ENCODE measurements at places on chromosomes 2 and 18.

GRCh38 chr2:157898591-157898996 lies 22.5 kb upstream of the ACVR1 start:
- no peak for DNase-seq

DNA sequence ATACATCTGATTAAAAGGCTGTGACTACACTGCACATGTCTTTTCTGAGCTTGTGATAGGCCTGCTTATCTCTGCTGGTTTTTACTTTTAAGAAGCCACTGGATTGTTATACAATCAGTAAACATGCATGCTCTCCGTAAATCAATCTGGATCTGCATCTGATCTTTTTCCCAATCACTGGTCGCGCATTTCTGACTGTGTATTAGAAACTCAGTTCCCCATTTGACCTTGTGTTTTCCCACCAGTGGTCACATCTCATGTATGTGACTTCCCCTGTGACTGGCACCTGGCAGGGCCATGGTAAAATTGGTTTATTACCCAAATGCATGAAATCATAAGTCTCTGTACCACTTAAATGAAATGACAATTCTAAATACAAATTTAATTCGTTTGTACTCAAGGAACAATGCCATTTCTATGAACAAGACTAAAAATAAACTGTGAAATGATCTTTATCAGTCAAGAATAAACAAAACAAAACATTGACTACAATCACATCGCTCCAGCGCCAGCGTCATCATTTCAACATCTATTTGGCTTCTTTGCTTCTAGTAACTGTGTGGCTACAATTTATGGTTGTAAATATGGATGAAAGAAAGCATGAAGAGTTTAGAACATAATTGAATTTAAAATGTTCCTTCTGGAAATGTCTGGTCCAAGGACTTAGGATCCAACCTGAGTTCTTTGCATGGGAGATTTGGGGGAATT lies 396.6 kb upstream of the TRIB2 start:
- DNase-seq: no peak

- no peak for DNase-seq
These were observed 9.8 kb downstream of the BOLA3 start for GRCh38 chr2:74137651-74138599.

DNA sequence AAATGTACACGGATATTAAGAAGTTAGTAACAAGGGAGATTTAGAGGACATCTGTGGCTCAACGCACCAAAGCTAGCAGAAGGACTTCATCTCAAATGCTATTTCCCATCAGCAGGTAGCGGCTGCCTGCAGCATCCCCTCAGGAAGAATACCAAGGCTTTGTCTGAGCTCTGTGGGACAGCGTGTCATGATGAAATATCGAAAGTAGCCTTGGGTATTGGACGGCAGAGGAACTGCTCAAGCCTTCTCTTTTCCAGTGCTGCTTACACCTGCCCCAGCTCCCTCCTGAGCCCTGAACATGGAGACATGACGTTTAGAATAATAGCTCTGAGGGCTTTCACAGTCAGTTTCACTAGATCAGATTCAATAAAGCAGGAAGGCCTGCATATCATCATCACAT lies 241.6 kb downstream of the SUCLG1 start:
- DNase-seq: no peak

- DNase-seq: no peak
These were observed 389.7 kb downstream of the TXNL1 start for GRCh38 chr18:56248610-56249235.

DNA sequence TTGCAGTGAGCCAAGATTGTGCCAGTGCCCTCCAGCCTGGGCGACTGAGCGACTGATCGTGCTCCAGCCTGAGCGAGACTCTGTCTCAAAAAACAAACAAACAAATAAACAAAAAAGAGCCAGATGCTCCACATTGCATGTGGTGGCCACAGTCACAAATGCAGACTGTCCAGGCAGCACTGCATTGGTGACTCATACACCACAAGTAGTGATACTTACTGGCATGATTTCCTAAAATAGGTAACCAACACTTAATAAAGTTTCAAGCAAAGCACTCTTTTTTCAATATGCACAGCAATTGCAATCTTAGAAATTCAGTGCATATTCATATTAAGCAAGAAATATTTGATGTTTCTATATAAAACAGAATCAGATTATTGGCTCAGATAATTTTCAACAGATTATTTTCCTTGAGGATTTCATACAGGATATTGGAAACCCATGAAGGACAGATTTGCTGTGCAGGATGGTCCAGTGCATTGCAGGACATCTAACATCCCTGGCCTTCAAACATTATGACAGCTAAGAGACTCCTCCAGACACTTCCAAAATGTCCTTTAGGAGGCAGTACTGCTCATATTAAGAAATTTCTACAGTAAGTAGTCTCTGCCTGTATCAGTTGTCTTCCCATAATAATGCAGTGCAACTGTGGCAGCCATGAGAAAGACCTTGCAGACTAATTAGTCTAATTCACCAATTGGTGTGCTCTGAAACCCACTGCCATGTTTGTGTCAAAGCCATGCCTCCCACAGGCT lies 10.5 kb upstream of the SLC1A4 start:
- no peak for DNase-seq

- no peak for DNase-seq
These were observed 11.2 kb upstream of the SERPINB7 start for GRCh38 chr18:63763831-63764600.

GRCh38 chr18:64929036-64929435 lies 780.1 kb upstream of the LINC00305 start:
- DNase-seq: no peak

DNA sequence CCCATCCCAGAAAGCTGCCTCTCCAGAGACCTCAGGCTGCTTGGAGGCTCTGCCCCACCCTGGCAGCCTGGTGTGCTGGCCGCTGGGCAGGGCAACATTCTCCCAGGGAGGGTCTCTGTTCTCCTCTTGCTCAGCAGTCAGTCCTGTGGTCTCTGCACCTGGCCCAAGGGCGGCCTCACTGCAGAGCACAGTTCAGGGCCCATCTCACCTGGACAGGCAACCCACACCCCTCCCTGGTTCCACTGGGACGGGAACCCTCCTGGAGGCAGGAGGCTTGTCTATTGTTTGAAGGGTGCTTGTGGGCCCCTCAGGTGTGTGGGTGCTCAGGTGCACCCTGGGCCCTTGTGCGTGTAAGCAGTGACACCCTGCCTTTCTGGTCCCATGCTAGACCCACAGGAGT lies 67.2 kb upstream of the OTOS start:
- DNase-seq: no peak

DNA sequence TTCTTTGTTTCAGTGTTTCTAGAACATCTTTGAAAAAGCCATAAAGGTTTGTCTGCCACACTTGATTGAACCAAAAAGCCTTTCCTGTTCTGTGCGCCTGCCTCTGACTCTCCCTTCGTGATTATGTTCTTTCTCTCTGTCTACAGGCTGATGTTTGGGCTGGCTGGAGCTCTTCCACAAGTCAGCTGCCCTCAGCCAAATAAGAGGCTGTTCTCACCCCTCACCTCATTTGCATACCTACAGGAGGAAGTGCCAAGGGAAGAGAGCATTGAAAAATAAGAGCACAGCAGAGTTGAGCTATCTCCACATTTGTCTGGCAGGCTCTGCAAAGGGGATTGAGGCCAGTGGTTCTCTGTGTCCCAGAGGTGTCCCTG lies 15.8 kb downstream of the INPP5D start:
- DNase-seq: peak; percentile 7

DNA sequence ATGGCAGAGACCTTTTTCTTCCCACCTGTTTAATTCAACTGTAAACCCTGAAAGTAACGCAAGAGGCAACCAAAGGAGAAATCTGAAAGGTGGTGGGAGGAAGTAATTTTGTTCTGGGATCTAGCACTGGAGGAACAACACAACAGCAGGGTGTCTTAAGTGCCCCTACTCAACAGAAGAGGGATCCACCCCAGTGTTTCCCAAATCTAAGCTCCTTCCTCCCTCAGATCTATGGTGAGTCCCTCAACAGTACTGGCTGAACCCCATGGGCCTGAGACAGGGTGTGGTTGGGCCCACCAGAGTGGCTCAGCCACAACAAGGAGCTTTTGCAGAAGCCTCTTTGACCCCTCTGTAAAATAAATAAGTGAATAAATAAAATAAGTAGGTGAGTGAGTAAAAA lies 790.3 kb downstream of the ERBB4 start:
- no peak for DNase-seq

- DNase-seq: no peak
These were observed 50.1 kb downstream of the ITGAV start for GRCh38 chr2:186639939-186640338.

- DNase-seq: no peak
These were observed 314.4 kb upstream of the ZEB2 start for GRCh38 chr2:144834363-144834762.

- no peak for DNase-seq
These were observed 21.4 kb downstream of the DLGAP1 start for GRCh38 chr18:4433717-4434116.

GRCh38 chr2:211347328-211347727 lies 790.9 kb downstream of the CPS1 start:
- no peak for DNase-seq

DNA sequence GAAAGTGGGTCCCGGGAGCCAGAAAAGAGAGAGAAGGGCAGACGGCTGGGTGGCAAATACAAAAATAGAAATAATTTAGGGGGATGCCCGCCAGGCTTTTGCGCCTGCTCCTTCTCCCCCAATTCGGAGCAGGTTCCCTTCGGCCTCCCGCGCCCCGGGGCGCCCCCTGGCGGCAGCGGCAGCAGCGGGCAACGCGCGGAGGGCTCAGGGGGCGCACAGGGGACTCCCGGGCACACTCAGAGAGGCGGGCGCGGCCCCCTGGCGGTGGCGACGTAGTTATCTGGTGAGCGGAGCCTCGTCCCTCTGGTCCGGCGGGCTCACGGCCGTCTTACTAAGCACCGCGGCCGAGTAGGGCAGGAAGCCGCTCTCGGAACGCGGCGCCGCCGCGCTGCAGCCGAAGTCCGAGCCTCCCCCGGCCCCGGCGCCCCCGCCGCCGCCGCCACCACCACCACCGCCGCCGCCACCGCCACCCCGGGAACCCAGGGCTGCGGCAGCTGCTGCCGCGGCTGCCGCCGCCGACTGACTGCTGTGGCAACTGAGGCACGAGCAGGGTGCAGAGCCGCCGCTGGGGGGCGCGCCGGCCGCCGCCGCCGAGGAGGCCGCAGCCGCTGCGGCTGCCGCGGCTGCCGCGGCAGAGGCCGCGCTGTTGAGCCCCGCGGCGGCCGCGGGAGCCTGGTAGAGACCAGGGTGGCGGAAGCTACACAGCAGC lies 3.8 kb downstream of the EVX2 start:
- peak; percentile 73 for DNase-seq

- no peak for DNase-seq
These were observed 536.4 kb upstream of the CDH7 start for GRCh38 chr18:65214456-65214855.

GRCh38 chr2:160241251-160242137 lies 41.4 kb upstream of the ITGB6 start:
- no peak for DNase-seq

DNA sequence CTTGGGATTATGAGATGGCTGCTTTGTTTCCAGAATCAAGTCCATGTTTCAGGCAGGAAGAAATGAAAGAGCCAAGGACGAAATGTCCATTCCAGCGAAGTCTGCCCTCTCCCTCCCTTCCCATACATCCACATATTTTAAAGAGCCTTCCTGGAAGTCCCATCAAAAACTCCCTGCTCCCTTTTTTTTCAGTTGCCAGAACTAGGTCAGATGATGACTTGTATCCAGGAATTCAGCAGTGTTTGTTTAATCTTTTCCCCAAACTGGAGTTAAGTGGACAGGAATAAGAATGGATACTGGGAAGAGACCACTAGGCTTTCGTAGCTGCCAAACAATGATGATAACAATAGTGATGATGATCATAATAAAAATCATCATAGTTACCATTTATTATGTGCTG lies 198.7 kb downstream of the MEIS1 start:
- DNase-seq: no peak

DNA sequence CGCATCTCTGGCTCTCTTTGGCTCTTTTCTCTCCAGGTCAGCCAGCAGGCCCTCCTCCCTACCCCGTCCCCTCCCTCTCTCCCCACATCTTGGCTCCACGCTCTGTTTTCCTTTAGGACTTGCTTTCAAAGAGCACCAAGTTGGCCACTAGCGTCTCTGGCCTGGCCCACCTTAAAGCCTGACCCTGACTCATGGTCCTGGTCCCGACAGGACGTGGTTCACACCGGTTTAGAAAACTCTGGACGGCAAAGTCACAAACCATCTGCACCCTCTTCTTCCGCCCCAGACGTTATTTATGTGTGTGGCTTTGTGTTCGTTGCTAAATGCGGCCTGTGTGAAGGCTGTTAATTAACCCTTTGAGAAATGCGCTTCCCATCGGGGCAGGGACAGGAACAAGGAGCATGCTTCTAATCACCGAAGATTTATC lies 169.0 kb upstream of the HAAO start:
- no peak for DNase-seq

GRCh38 chr2:217735034-217735433 lies 267.8 kb downstream of the TNS1 start:
- no peak for DNase-seq

DNA sequence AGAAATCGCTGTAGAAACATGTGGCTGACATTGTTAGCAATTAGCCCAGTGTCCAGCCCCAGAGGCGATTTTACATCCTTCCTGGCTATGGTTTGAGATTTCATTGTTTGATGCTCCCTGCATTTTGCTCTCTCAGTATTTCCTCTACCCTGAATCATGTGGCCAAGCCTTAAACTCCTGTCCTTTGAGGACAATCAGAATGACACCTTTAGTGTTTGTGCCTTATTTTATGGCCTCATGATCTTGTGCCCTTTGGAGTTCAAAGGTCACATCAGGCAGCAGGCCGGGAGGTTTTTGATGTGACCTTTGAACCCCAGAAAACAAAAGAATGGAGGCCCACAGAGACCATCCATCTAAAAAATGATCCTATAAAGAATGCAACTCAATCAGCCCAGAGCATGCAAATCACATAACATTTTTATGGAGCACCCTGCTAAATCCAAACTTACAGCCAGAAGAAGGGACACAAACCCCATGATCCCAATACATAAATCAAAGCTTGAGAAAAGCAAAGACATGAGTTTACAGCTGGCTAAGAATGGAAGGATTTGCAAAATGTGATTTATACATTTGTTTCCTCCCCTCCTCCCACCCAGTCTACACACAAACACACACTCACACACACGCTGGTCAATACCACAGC lies 52.5 kb downstream of the FECH start:
- no peak for DNase-seq

DNA sequence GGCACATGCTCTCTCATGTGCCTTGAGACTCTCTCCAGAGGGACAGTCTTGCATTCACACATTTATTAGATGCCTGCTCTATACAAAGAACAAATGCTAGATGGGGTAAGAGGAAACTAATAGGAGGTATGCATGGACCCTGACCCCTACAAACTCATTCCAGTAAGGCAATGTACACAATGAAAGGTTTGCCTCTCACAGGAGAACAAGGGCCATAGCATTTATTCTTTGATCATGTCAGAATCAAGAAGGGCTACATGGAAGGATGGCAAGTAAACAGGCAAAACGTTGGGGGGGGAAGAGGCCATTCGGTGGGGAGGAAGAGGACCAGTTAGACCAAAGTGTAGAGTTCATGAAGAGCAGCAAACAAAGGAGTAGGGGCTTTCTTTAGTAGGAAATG lies 130.2 kb downstream of the TMEM163 start:
- no peak for DNase-seq

- no peak for DNase-seq
These were observed 59.7 kb upstream of the ZC3H15 start for GRCh38 chr2:186426153-186427016.
